A549 treated with RU486 at 1 μM for 4 hours (cell line): ENCODE measurements at places on chromosomes 16 and 17. TPM values are rescaled to one million over a fixed set of nuclear protein-coding genes. Genes with fewer than 3 reads are reported as not detected.

FBXL16 gene
- total RNA-seq, result 1.7 to 3.4 TPM (median 2.9 TPM) in 5 replicates

HEATR9 gene
- total RNA-seq, result not detected in 5 replicates

C1QTNF1 gene
- total RNA-seq, result 35.7 to 47.9 TPM (median 37.7 TPM) in 5 replicates

RSKR gene
- total RNA-seq, result 2.2 to 4.9 TPM (median 4.2 TPM) in 5 replicates

CCL1 gene
- not detected in 5 replicates for total RNA-seq

ERN1 gene
- 3.2 to 4.9 TPM (median 3.6 TPM) in 5 replicates for total RNA-seq

KRTAP2-1 gene
- total RNA-seq, result not detected in 5 replicates

TEKT1 gene
- total RNA-seq, result 0.06 to 0.12 TPM in 2 of 5 replicates, not detected in the others

GJC1 gene
- 31.8 to 39.3 TPM (median 36.7 TPM) in 5 replicates for total RNA-seq

PIRT gene
- total RNA-seq, result not detected in 5 replicates

HS3ST6 gene
- total RNA-seq, result 1.8 to 4.2 TPM (median 3.1 TPM) in 5 replicates

KRT20 gene
- total RNA-seq, result 0.17 to 0.43 TPM (median 0.28 TPM) in 5 replicates

PRR15L gene
- 0.08 to 0.33 TPM (median 0.12 TPM) in 5 replicates for total RNA-seq

MSLN gene
- total RNA-seq, result 1.7 to 3.1 TPM (median 2.4 TPM) in 5 replicates

KCNJ18 gene
- total RNA-seq, result 0.05 TPM in 1 of 5 replicates, not detected in the others

MPDU1 gene
- total RNA-seq, result 117 to 140 TPM (median 122 TPM) in 5 replicates

KRTAP17-1 gene
- not detected in 5 replicates for total RNA-seq

HNF1B gene
- 21.4 to 27.6 TPM (median 27.4 TPM) in 5 replicates for total RNA-seq

IL17C gene
- not detected in 5 replicates for total RNA-seq

CCDC200 gene
- not detected in 5 replicates for total RNA-seq

LGALS9B gene
- not detected in 5 replicates for total RNA-seq

IL32 gene
- total RNA-seq, result 23.0 to 38.0 TPM (median 28.2 TPM) in 5 replicates

RCVRN gene
- total RNA-seq, result not detected in 5 replicates

PNMT gene
- total RNA-seq, result not detected in 5 replicates
